ENCODE measurements at places on chromosomes 2 and 18.

GRCh38 chr2:75166491-75166890, 32.8 kb downstream of the TACR1 start:
- DNase-seq: no peak

GRCh38 chr2:161938335-161938734, 135.7 kb downstream of the DPP4 start:
- DNase-seq: no peak

DNA sequence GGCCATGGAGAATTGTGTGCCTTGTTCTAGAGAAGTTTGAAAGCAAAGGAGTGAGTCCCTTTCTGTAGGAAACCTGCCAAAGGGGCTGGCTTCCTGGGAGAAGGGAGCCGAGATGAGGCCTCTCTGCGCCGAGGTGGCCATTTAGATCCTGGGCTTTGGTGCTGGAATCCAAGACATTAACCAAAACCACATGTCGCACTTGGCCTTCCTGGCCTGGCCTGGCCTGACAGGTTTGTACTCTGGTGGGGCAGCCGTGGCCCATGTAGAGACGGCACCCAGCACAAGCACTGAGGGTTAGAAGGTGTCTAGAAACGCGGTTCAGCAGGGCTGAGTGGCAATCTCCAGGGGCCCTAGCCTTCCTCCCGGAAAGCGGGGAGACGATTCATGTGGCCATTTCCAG, 7.1 kb downstream of the CNNM3 start:
- DNase-seq: no peak

DNA sequence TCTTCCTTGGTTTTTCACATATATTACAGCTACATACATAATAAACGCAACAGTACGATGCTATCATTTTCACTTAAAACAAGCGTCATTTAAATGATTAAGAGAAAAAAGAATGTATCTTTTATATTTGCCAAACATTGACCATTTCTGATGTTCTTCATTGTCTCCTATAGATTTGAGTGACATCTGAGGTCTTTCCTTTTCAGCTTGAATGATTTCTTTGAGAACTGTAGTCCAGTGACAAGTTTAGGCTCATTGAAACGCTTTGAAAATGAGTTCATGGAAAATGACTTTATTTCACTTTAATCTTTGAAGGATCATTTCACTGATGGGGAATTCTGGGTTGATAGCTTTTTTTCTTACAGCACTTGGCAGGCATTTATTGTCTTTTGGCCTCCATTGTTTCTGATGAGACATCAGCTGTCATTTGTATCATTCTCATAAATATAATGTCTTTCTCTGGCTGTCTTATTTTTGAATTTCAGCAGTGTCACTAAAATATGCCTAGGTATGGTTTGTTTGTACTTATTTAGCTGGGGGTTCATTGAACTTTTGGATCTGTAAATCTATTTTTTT, 10.9 kb downstream of the TGIF1 start:
- DNase-seq: no peak

DNA sequence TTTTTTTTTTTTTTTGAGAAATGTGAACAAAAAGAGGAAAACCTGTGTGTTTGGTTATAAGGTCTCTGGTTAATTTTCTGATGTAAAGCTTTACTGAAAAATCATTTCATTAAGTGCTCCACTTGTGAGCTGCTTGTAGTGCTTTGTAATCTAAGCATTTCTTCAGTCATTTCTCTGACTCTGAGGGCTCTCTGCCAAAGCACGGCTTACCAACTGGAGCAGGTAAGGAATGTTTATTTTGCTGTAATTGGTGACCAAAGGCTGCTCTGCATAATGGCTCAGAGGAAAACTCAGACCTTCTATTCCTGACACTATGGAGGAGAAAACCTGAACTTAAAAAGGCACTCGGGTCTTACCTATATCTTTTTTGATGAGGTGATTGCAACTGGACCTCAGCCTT, 848.8 kb downstream of the MBD2 start:
- no peak for DNase-seq

- no peak for DNase-seq
Measured at GRCh38 chr2:235806986-235807750, 313.3 kb downstream of the AGAP1 start.

DNA sequence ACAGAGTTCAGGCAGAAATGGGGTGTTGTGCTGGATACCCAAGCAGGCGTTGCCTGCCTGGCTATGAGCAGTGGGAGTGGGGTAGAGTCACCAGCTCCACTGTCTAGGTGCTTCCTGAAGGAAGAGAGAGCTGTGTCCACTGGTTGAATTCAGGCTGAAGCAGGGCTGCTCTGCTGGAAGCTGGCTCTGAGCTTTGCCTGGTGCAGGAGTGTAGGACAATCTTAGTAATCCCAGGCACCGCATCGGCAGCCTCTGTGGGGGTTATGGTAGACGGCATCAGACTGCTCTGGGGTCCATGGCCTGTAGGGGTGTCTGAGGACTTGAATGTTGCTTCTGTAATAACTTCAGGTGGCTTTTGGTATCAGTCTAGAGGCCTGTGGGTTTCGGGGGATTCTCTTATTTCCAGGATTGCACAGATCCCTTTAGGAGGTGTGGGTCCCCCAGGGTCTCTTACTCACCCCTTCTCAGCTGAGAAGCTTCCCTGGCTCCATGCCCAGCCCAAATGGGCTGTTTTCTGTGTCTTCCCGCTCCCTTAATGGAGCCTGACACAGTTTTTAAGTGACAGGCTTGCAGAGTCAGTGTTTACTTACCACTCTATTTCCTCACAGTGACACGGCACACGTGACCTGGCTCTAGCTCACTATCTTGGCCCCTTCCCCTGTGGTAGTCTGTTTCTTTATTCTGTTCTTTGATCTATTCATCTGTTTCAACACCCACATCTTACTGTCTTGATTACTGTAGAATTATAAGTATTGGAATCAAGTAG, 644.3 kb downstream of the CBLN2 start:
- no peak for DNase-seq

All from activated naive CD4-positive, alpha-beta T cell treated with anti-CD3 and anti-CD28 coated beads, Interleukin-2, amount 50 U/mL, for 16 hours (primary cell).